ENCODE measurements at places on chromosomes 12 and 14. TPM values are rescaled to one million over a fixed set of nuclear protein-coding genes. Genes with fewer than 3 reads are reported as not detected.
A peak's percentile ranks its signal among the peaks of the same experiment; 100 is the strongest.

DNA sequence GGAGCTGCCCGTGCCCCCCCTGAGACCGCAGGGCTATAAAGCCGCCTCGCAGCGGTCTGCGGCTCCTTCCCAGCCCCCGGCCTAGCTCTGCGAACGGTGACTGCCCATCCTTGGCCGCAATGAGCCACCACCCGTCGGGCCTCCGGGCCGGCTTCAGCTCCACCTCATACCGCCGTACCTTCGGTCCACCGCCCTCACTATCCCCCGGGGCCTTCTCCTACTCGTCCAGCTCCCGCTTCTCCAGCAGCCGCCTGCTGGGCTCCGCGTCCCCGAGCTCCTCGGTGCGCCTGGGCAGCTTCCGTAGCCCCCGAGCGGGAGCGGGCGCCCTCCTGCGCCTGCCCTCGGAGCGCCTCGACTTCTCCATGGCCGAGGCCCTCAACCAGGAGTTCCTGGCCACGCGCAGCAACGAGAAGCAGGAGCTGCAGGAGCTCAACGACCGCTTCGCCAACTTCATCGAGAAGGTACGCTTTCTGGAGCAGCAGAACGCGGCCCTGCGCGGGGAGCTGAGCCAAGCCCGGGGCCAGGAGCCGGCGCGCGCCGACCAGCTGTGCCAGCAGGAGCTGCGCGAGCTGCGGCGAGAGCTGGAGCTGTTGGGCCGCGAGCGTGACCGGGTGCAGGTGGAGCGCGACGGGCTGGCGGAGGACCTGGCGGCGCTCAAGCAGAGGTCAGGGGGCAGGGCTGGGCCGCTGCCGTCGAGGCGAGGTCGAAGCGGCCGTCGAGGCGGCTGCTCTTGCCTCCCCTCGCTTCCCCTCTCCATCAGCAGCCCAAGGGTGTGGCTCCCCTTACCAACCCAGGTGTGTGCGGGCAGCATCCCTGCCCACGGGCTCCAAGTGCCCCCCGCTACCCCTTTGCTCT, at the start of gene PRPH:
TSS of gene PRPH (plus strand) at position 66 of the 855 bp plus-strand sequence. CDS start at position 120, 54 bp downstream.
- H3K27ac ChIP-seq, result no peak within 1 kb of the TSS
- DNase-seq, result no peak
- H3K27me3 ChIP-seq, result peaks cover 39% of the 10 kb centered on the region
- no peak within 1 kb of the TSS for H3K4me3 ChIP-seq
- H3K4me1 ChIP-seq, result peaks cover 17% of the 10 kb centered on the region

GRCh38 chr12:109880938-109881337, 597 bp upstream of the GLTP start:
- no peak overlapping the region for H3K27ac ChIP-seq
- no peaks in the 10 kb centered on the region for H3K27me3 ChIP-seq
- H3K36me3 ChIP-seq, result no peaks in the 10 kb centered on the region
- peaks cover 24% of the 10 kb centered on the region for H3K4me1 ChIP-seq
- no peak for DNase-seq

GRCh38 chr12:99766408-99766807, 118.9 kb downstream of the GARIN6 start:
- no peak overlapping the region for H3K4me3 ChIP-seq
- no peak overlapping the region for H3K27ac ChIP-seq
- no peaks in the 10 kb centered on the region for H3K36me3 ChIP-seq
- no peak for DNase-seq
- no peaks in the 10 kb centered on the region for H3K27me3 ChIP-seq
- no peaks in the 10 kb centered on the region for H3K4me1 ChIP-seq

GRCh38 chr12:43216490-43216889, 335.5 kb downstream of the ADAMTS20 start:
- no peak overlapping the region for H3K27ac ChIP-seq
- H3K4me1 ChIP-seq, result no peaks in the 10 kb centered on the region
- H3K27me3 ChIP-seq, result no peaks in the 10 kb centered on the region
- no peak for DNase-seq

GRCh38 chr14:54278087-54278486, 118.7 kb upstream of the CDKN3 start:
- H3K27ac ChIP-seq, result no peak overlapping the region
- no peak overlapping the region for H3K4me3 ChIP-seq
- H3K4me1 ChIP-seq, result no peaks in the 10 kb centered on the region
- H3K36me3 ChIP-seq, result no peaks in the 10 kb centered on the region
- DNase-seq, result no peak

GRCh38 chr14:72665259-72665658, 228.6 kb downstream of the DPF3 start:
- no peak overlapping the region for H3K4me3 ChIP-seq
- H3K27me3 ChIP-seq, result no peaks in the 10 kb centered on the region
- H3K27ac ChIP-seq, result no peak overlapping the region
- no peaks in the 10 kb centered on the region for H3K4me1 ChIP-seq
- no peak for DNase-seq

DNA sequence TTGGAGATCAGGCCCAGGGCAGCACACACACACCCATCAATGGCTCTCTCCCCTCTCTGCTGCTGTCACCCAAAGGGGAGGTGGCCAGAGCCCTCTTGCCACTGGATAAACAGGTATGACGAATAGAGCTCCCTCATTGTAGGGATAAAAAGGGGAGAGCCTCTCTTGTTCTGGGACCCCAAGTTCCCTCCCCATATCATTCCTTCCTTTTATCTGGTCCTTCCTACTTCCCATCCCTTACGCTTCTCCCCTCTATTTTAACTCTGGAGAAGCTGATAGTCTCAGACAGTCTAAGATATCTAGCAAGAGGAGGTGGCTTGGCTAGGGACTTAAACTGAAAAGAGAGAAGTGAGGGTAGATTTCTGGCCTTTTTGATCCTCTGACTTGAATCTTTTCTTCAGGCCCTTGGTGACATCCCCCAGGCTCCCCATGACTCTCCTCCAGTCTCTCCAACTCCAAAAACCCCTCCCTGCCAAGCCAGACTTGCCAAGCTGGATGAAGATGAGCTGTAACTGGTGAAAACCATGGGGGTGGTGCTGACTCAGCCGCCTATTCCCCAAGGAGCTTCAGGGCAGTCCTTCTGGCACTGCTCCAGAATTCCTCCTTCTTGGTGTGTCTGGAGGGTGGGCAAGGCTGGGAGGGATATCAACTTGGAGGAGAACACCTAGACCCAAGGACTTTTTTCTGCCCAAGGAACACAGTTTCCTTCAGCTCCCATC, 5.3 kb downstream of the ARHGEF25 start:
- H3K4me3 ChIP-seq, result no peak overlapping the region
- no peak overlapping the region for H3K27ac ChIP-seq
- H3K36me3 ChIP-seq, result no peaks in the 10 kb centered on the region
- peaks cover 21% of the 10 kb centered on the region for H3K27me3 ChIP-seq
- no peak for DNase-seq
- peaks cover 4% of the 10 kb centered on the region for H3K4me1 ChIP-seq

DNA sequence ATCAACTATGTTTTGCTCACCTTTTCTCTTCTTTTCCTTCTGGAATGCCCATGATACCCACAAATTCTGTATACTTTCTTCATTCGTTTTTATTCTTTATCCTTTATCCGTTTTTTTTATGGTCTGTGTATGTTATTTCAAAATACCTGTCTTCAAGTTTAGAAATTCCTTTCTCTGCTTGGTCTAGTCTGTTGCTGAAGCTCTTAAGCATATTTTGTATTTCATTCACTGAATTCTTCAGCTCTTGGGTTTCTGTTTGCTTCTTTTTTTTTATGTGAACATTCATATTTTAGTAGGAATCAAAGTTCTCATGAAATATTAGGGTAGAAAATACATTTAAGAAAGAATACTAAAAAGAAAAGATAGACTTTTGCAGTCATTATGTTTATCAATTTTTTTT, 22.7 kb upstream of the GTF2A1 start:
- no peaks in the 10 kb centered on the region for H3K36me3 ChIP-seq
- H3K27ac ChIP-seq, result no peak overlapping the region
- no peak overlapping the region for H3K4me3 ChIP-seq
- no peak for DNase-seq
- H3K4me1 ChIP-seq, result no peaks in the 10 kb centered on the region

- no peaks in the 10 kb centered on the region for H3K36me3 ChIP-seq
- H3K27me3 ChIP-seq, result no peaks in the 10 kb centered on the region
- no peaks in the 10 kb centered on the region for H3K4me1 ChIP-seq
- H3K4me3 ChIP-seq, result no peak overlapping the region
Observed at GRCh38 chr12:124185971-124186686, 108.8 kb upstream of the RFLNA start.

- peaks cover 19% of the 10 kb centered on the region for H3K36me3 ChIP-seq
- no peaks in the 10 kb centered on the region for H3K27me3 ChIP-seq
- no peak overlapping the region for H3K4me3 ChIP-seq
- no peak for DNase-seq
- no peak overlapping the region for H3K27ac ChIP-seq
Observed at GRCh38 chr14:92021523-92021922, 18.3 kb downstream of the TRIP11 start.

GRCh38 chr12:132315951-132316350, 13.4 kb downstream of the GALNT9 start:
- H3K4me3 ChIP-seq, result no peak overlapping the region
- H3K4me1 ChIP-seq, result no peaks in the 10 kb centered on the region

- DNase-seq, result no peak
- H3K36me3 ChIP-seq, result no peaks in the 10 kb centered on the region
- H3K27me3 ChIP-seq, result no peaks in the 10 kb centered on the region
- H3K27ac ChIP-seq, result no peak overlapping the region
- H3K4me3 ChIP-seq, result no peak overlapping the region
Observed at GRCh38 chr12:76264611-76265012, 83.6 kb downstream of the BBS10 start.

DNA sequence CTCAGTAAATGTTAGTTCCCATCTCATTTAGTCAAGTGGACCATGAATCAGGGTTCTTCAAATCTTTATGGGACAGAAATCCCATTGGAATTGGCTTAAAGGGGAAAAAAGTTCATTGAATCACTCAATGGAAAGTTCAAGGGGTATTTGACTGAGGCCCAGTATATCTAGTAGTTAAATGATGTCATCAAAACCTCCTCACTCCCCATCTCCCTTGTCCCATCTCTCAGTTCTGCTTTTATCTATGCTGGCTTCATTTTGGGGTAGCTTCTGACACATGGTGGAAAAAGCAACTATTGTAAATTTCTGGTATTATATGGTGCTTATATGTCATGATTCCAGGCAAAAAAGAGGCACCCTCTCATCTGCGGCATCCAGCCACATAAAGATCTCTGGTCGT, 51.9 kb downstream of the DAAM1 start:
- H3K27ac ChIP-seq, result no peak overlapping the region
- peaks cover 31% of the 10 kb centered on the region for H3K4me1 ChIP-seq
- DNase-seq, result no peak
- no peaks in the 10 kb centered on the region for H3K27me3 ChIP-seq

DNA sequence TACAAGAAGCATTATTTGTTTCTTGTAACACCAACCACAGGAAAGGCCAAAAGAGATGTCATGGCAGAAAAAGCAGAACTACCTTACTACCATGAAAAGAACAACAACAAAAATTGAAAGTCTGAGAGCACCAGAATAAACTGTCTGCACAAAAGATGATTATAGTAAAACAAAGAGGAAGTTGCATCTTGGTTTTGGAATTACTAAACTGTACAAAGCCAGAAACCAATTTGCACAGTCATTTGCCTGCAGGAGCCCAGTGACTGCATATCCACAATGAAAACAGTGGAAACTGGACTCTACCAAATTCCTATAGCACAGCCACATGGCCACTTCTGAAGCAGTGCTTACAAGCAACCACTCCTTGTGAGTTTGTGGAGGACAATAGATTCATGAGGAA, 276.2 kb downstream of the SSPN start:
- DNase-seq, result no peak
- peak overlapping the region; percentile 50 for H3K27ac ChIP-seq
- H3K4me1 ChIP-seq, result peaks cover 33% of the 10 kb centered on the region
- no peaks in the 10 kb centered on the region for H3K36me3 ChIP-seq

DNA sequence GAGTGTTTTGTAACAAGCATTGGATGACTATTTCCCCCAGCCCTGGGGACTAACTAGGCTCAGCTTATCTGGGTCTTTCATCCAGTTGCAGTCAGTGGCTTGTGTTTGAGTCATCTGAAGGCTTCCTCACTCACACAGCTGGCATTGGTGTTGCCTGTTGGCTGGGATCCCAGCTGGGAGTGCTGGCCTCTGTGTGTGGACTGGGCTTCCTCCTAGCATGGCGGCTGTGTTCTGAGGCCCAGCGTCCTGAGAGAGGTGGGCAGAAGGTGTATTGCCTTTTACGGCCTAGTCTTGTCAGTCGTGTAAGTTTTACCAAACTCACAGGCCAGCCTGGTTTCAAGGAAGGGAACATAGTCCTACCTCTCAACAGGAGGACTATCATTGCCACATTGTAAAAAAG, 28.3 kb upstream of the PPP2R5C start:
- no peaks in the 10 kb centered on the region for H3K4me1 ChIP-seq
- H3K27me3 ChIP-seq, result no peaks in the 10 kb centered on the region
- H3K27ac ChIP-seq, result no peak overlapping the region
- H3K36me3 ChIP-seq, result no peaks in the 10 kb centered on the region
- no peak for DNase-seq

GRCh38 chr12:20475542-20475941, 107.2 kb downstream of the PDE3A start:
- no peak overlapping the region for H3K27ac ChIP-seq
- H3K4me3 ChIP-seq, result no peak overlapping the region
- DNase-seq, result no peak
- H3K4me1 ChIP-seq, result no peaks in the 10 kb centered on the region
- no peaks in the 10 kb centered on the region for H3K27me3 ChIP-seq
- H3K36me3 ChIP-seq, result no peaks in the 10 kb centered on the region

- no peaks in the 10 kb centered on the region for H3K36me3 ChIP-seq
- no peak overlapping the region for H3K27ac ChIP-seq
- DNase-seq, result no peak
- H3K4me1 ChIP-seq, result no peaks in the 10 kb centered on the region
- no peaks in the 10 kb centered on the region for H3K27me3 ChIP-seq
Observed at GRCh38 chr12:3293446-3294161, 197.4 kb upstream of the PRMT8 start.

DNA sequence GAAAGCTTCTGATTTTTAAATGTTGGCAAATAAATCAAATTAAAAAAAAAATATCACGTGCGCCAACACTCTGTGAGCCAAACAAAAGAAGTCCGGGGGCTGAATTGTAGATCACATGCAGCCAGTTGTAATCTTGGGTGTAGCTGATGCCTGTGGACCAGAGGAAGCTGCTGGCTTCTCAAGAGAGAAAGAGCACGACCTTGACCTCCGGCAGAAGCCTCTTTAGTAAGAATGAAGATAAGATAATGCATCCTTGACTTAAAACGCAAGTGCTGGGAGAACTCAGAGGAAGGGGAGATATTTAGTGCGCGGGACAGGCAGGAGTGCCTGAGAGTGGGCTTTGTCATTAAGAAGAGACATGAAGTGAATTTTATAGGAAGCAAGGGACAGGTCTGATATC, 162.8 kb upstream of the TBX3 start:
- peaks cover 30% of the 10 kb centered on the region for H3K4me1 ChIP-seq
- H3K27ac ChIP-seq, result peak overlapping the region; percentile 71
- DNase-seq, result peak; percentile 63
- H3K4me3 ChIP-seq, result no peak overlapping the region
- no peaks in the 10 kb centered on the region for H3K36me3 ChIP-seq

- no peak for DNase-seq
- H3K27me3 ChIP-seq, result no peaks in the 10 kb centered on the region
- H3K4me3 ChIP-seq, result no peak overlapping the region
- H3K4me1 ChIP-seq, result no peaks in the 10 kb centered on the region
Observed at GRCh38 chr12:96570579-96570978, 81.2 kb downstream of the CFAP54 start.

The GOLGA5 gene
- total RNA-seq, result 55.0 TPM

The CLEC6A gene
- not detected for total RNA-seq

The RNASE3 gene
- 0.81 TPM for total RNA-seq

The ANKRD33 gene
- total RNA-seq, result not detected

The PRORP gene
- total RNA-seq, result 39.7 TPM

The MORN3 gene
- not detected for total RNA-seq
